ENCODE measurements at places on chromosomes 12 and 14.

DNA sequence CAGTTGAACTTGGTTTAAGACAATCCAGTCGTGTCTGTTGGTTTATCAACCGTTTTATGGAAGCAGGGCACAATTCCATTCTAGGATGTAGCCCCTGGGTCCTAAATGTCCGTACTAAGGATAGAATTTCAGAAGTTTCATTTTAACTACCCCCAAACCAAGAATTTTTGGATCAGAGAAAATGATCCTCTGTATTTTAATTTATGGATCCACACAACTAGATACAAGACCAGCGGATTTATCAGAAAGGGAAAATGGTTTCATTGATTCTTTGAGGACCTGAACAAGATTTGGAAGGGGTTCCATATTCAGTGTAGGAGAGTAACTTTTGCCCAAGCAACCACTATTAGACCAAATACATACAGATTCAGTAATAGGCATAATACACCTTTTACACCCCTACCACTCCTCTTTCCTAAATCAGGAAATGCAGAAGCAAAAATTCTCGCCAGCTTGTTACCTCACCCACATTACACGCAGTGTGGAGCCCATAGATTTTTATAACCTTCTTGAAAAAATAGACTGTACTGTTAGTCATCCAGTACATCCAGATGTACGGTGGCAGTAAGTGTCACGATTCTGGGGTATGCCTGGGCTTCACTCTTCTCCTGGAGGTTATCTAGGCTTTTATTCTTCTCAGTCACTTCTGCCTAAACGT is 1.4 kb upstream of the FBXL14 start:
- DNase-seq = no peak

DNA sequence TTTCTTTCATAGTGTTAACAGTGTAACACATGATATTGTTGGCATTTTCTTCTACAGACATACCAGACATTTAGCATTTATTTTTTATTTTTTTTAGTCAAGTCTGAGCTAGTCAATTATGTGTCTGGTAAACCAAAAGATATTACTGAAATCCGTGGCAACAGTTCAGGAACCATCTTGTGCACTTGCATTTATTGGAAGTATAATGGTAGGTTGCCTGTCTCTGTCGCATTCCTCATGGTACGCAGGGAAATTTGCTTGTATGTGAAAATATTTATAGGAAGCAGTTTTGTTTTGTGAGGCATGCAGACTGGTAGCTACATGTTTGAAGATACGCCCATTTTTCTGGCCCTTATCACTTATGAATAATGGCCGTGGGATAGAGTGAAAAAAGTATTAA is 186.1 kb upstream of the SLC38A2 start:
- DNase-seq = no peak

- DNase-seq = no peak
Measured at GRCh38 chr14:91399868-91400640, 17.6 kb downstream of the CCDC88C start.

DNA sequence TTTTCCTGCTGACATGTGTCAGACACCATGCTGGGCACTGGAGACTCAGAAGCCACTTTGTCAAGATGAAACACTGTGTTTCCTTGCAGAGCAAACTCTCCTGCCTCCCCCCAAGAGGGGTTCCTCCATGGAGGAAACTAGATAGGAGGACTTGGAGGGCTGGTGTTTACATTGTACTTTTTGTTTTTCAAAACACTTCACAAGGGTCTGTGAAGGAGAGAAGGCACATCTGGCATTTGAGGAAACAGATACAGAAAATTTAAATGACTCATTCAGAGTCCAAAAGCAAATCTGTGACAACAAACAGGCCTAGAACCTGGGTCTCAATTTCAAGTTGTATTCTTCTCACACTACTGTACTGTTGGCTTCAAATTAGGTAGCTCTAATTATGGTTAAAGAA is 6.7 kb upstream of the CDKL1 start:
- DNase-seq = no peak

DNA sequence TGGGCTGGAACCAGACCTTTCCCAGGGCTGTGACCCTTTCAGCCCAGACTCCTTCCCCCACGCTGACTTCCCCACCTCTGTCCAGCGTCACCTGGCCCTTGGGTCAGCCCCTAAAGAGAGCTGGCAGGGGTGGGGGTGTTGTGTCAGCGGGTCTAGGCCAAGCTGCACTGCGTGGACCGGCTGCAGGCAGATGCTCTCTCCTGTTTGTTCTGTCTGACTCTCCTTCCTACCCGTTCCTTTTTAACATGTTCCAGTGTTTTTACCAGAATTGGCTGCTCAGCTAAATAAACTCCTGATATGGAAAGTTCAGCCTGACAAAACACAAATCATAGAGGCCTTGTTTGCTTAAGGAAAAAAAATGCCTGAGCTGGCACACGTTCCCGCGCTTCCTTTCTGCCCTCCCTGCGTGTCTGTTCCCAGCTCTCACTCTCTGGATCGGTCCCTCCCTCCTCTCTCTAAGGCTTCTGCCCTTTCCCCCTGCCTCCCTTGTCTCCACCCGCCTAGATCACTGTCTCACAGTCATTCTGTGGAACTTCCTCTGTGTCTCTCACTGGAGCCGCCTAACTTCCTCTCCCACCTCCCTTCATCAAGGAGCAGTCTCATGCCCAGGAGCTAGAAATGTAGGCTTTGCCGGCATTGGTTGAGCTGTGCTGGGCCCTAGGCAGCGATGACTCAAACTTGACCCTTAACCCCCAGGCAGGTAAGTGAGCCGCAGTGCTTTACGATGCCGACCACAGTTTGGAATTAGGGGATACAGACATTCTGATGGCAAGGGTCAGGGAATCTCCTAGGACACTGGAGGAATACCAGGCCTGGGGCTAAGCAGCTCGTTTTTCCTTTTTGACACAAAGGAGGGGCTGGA is 15.5 kb upstream of the MLXIP start:
- DNase-seq = peak; percentile 78

DNA sequence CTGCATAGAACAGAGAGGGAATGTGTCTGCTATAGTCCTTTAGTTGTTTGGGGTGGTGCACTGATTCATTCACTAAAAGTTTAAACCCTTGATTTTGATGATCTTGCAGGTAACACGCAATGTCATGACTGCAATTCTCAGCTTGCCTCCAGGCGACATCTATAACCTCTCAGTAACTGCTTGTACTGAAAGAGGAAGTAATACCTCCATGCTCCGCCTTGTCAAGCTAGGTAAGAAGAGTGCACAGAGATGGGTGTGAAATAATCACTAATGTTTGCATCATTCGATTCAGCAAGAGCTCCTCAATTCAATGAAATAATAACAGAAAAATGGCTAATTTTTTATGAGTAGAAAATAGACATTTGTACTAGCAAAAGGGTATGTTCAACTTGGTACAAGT is 203.7 kb downstream of the PTPRO start:
- DNase-seq = no peak

DNA sequence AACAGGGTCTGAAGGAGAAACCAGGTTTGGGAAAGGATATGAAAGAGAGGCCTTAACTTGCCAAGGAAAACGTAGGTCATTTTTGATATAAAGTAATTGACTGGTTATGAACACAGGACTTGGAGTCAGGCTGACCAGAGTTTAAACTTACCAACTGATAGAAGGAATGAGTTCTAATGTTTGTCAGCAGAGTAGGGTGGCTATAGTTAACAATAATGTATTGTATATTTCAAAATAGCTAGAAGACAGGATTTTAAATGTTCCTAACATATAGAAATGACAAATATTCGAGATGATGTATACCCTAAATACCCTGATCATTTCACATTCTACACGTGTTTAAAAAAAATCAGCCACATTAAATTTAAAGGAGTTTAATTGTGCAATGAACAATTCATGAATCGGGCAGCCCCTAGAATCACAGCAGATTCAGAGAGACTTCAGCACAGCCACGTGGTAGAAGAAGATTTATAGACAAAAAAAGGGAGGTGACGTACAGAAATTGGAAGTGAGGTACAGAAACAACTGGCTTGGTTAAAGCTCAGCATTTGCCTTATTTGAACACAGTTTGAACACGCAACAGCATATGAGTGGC is 52.5 kb upstream of the PLEKHG7 start:
- no peak for DNase-seq

DNA sequence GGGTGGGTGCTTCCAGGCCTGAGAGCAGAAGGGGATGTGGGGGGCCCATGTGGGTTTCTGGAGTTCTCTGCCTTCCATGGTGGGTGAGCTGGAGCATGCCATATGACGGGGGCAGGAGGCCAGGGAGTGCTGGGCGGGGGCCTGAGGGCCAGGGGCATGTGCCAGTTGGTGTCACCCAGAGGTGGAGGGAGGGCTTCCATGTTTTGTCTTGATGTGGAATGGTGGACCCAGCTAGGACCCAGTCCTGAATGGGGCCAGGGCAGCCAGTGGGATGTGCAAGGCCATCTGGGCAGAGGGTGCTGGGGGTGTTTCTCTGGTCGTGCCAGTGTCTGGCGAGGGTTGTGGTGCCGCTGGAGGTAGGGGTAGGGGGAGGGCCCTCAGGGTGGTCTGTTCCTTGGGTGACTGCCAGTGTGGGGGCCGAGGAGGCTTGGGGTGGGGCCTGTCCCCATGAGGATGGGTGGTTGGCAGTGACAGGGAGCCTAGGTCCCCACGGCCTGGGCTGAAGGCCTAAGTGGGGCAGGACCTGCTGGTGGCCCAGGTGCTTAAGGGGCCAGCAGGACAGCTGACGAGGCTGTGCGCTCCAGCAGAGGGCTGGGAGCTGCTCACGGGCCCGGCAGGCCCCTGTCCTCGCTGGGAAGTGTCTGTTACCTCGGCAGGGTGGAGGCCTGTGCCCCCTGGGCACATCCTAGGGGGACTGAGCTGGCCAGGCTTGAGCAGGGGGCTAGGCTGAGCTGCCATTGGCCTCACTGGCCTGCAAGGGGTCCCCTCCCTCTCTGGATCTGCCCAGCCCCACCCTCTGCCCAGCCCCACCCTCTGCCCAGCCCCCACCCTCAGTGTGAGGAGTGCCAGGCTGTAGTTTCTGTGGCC is 26.8 kb downstream of the CEP170B start:
- DNase-seq = no peak

DNA sequence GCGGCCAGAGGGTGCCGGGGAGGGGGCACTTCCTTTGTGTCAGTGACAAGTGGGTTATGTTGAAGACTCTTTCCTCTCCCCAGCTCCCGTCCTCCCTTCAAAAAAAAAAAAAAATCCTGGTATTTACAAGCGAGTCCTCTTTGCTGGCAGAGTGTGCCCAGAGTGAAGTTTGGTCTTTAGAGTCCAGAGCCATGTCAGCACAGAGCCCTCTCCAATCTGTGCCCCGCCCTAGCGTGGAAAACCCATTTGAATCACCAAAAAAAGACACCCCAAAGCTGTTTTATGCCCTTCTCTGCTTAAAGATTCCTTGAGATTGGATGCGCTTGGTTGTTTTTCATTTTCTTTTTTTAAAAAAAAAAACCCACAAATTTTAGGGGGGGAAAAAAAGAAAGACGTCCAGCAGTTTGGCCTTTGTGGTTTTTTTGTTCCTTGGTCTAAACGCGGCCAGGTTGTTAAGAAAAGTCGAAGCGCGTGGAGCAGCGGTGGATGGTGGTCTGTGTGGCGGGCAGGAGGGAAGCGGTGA is 3.3 kb downstream of the NKX2-1 start:
- no peak for DNase-seq

GRCh38 chr12:71556875-71557274 is 106.8 kb downstream of the ZFC3H1 start:
- no peak for DNase-seq

GRCh38 chr14:21652209-21652808 is 1.3 kb upstream of the OR4E2 start:
- DNase-seq = no peak

Data from SHP77 treated with DMSO at 0.1 percent for 48 hours (cell line).